ENCODE measurements at places on chromosomes 6 and 20.
A peak's percentile ranks its signal among the peaks of the same experiment; 100 is the strongest.

DNA sequence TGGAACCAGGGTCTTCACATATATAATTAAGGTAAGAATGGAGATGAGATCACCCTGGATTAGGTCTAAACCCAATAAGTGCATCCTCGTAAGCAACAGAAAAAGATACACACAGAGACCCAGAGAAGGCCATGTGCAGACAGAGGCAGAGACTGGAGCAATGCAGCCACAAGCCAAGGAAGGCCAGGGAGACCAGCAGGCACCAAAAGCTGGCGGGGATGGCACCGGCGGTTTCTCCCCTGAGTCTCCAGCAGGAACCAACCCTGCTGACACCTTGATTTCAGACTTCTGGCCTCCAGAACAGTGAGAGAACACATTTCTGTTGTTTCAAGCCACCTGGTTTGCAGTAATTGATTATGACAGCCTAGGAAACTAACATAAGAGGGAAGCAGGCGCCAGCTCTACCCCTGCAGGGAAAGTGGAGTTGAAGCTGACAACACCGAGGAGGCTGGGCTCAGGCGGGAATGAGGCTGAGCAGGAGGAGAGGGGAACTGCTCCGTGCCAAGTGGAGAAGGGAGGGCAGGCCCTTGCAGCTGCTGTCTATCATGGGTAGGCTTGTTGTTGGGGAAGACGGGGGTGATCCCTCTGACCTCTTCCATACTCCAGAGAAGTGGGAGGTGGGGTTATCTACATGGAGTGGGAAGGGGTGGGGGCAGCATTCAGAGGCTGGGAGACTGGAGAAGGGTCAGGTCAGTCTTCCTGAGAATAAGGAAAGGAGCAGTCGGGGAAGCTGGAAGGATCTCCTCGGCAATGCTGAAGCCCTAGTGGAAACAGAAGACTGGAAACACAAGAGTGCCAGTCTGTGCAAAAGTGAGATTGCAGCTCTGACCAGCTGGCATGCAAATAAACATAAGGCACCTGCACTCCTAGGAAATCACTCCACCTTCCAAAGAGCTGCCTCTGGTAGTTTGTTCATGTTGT is 72.7 kb downstream of the NFATC2 start:
- DNase-seq, result no peak

DNA sequence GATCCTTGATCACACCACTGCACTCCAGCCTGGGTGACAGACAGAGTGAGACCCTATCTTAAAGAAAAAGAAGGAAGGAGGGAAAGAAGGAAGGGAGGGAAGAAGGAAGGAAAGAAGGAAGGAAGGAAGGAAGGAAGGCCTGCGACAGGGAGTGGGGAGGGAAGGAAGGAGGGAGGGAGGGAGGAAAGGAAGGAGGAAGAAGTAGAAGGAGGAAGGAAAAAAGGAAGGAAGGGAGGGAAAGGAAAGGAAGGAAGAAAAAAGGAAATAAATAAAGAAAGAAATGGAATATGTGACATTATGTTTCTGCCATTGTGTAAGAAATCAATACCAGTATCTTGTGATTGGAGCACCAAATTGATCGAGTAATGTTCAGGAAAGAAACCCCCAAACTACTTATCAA is 16.2 kb downstream of the PHACTR2 start:
- DNase-seq, result no peak

- DNase-seq, result no peak
Observed at GRCh38 chr20:45445805-45446562, 23.6 kb upstream of the WFDC2 start.

DNA sequence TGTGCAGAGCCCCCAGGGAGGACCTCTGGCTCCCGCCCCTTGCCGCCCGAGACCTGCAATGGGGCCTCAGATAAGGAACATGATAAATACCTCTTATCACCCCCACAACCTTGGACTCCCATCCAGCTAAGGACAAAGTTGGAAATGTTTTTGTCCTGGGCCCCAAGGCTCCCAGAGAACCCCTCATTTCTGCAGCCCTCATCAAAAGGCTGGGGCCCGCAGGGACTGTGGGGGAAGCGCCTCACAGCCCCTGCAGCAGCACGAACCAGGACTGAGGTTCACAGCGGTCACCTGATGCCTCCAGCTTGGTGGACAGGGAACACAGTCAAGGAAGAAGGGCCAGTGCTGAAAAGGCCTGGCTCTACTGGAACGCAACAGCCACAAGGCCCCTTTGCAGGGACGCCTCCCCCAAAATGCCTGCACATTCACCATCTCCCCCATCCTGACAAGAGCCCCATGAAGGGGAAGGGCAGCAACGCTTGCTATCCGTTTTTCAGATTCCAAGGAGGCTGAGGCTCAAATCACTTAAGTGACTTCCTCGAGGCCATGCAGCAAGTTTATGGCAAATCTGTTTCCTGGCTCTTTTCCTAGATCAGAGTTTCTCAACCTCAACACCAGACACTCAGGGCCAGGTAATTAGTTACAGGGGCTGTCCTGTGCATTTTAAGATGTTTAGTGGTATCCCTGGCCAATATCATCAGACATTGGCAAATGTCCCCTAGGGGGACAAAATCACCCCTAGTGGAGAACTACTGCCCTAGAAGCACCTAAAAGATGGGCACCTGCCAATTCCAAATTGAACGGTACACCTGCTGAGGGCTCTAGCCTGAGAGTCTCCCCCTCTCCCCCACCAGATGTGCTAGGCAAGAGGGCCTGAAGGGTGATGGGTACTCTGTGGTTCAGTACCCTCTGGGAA is 10.6 kb downstream of the TFEB start:
- no peak for DNase-seq

DNA sequence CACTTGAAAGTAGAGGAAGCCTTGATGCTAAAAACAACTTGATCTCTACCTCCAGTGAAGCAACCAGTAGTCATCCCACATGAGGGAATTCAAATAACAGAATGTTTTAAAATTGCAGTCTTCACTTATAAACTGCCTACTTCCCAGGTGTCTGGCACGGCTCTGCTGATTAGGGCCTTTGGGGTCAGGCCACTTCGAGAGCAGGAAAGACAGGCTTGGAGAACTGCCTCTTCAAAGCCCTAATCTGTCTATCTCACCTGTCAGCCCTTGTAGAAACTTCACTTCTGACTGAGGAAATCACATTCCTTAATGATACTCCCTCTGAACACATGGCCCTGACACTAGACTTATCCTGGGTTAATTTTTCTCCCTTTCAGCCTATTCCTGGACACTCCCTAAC is 458.6 kb downstream of the TENT5A start:
- no peak for DNase-seq

- DNase-seq, result no peak
Observed at GRCh38 chr20:47654370-47654769, 130.9 kb downstream of the SULF2 start.

GRCh38 chr6:73710470-73710869 is 14.5 kb downstream of the CD109 start:
- DNase-seq, result no peak

DNA sequence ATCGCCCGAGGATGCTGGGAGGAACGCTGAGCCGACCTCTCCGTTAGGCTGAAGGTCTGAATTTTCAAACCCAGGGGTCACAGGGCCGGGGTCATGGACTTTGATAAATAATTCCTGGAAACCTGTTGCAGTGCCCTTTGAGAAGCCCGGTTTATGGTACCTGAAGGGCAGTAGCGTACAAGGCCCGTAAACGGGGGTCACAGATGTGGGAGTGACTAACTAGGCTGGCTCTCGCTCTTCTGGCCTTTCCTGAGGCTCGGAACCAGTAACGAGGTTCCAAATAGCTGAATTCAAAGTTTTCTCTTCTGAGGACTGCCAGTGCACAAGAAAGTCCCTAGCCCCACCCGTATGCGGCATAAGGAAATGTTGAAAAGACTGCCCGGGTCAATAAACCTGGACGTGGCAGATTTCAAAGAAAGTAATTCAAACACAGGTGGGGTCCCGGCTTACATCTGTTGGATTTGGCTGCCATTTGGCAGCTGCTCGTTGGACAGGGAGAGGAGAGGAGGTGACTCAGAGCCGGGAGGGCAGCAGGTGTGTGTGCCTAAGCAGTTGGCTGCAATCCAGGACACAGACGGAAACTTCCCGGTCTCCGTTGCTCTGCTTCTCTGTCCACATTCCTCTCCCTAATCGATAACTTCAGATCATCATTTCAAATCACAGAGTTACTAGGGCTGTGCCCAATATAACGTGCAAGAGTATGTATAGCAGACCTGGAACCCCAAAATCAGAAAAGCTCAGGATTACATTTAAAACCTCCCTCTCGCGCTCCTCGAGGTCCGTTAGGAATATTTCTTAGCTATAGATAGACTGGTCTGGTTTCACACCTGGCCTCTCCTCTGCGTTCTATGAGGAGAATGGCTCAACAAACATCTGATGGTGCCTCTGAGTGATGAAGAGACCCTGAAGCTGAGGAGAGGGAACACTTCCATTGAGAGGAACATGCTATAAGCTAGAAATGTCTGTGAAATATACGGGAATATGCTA is 765 bp upstream of the GMDS start:
- DNase-seq, result no peak

DNA sequence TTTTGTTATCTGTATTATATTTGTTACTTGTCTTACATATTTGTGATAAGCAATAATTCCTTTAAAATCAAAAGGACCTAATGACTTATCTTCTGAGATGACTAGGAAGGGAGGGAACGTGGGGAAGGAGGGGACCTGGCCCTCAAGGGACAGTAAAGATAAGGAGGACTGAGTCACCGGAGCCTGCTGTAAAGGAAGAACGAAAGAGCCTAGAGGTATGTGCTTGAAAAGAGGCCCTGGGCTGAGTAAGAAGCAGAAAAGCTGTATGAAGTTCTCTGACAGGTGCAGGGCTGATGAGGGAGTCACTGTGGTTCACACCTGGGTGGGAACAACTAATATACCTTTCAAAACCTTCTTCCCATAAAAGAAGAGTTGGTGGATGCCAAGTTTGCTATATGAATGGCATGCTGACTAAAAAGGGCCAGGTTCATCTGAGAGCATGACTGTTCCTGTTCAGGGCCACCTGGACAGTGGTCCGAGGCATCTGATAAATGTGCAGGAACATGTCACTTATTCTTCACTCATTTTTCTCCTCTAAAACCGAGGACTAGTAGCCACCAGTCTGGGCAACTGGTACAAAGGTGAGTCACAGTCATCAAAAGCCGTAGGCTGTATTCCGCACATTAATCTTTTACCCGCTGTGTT is 111.3 kb downstream of the TNFAIP3 start:
- no peak for DNase-seq

DNA sequence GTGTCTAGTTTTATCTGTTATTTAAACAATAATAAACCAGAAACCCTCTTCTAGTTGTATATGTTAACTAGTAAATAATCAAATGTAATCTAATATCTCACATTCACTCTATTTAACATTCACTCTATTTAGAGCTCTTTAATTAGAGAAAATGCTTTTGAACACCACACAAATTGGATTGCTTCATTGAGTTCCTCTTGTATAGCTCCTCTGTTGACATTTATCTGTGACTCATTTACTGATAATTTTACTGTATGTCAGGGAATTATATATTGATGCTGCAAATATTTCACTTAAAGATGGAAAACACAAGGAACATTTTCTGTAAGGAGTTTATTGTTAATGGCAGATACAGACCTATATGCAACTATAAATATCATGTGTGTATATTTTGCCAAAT is 594.6 kb downstream of the COL12A1 start:
- no peak for DNase-seq

DNA sequence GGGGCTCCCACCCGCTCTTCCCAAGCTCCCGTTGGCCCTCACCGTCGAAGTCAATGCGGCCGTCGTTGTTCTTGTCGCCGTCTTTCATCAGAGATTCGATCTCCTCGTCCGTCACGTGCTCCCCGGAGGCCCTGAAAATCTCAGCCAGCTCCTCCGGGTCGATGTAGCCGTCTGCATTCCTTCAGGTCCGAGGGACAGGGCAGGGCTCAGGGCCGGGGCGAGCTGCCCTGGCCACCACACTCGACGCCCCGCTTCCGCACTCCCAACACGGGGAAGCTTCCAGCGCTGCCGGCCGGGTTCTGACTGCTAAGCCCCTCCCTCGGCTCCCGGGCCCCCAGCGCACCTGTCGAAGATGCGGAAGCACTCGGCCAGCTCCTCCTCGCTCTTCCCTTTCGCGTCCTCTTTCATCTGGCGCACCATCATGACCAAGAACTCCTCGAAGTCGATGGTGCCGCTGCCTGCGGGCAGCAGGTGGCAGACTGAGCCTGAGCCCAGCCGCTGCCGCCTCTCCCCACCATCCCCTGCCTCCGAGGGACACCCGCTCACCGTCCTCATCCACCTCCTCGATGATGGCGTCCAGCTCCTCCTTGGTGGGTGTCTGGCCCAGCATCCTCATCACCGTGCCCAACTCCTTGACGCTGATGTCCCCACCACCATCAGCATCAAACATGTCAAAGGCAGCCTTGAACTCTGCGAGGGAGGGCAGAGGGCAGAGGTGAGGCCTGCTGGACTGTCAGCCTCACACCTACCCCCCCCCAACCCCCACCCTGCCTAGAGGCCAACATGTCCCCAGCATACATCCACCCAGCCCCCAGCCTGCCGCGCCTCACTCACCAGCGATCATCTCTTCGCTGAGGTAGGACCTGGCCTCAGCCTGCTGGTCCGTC is 2.9 kb downstream of the TNNC2 start:
- DNase-seq, result no peak

GRCh38 chr6:147642458-147642857 is 134.0 kb downstream of the SAMD5 start:
- no peak for DNase-seq

- no peak for DNase-seq
Observed at GRCh38 chr6:74654296-74654695, 551.6 kb downstream of the COL12A1 start.

DNA sequence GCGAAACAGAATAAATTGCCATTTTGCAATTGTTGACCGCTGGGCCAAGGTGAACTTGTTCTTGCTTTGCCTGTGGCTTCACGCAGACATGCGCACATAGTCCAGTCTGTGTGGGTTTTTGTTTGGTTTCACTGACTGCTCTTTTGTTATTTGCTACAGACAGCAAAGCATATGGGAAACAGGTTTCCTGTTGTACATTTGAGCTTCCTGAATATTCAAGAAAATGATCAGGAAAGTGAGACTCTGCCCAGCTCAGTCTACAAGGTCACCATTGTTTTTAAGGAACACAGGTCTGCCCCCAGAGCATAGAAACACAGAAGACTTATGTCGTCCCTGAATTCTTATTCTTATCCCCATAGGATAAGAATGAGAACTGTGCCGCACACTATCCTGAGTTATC is 55.6 kb downstream of the SASH1 start:
- DNase-seq, result no peak

DNA sequence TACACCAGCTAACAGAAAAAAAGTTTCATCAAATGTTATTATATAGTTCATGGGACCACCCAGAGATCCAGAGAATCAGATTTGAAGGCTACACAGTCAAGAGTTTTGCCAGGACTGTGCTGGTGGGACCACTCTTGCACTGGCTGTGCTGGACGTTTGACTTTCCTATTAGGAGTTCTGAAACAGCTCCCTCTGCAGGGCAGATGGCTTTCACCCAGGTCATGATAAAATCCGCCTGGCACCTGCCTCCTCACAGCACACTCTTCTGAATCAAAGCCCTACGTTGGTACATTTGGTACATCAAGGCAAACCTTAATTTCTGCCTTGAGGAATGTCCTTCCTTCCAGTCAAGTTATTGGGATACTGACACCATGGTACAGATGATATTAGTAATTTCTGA is 302.1 kb downstream of the ZNF217 start:
- DNase-seq, result no peak

- DNase-seq, result no peak
Observed at GRCh38 chr6:56516003-56516402, 126.7 kb downstream of the DST start.

GRCh38 chr20:57902473-57902872 is 192.7 kb upstream of the PMEPA1 start:
- DNase-seq, result peak; percentile 26
